ENCODE measurements at places on chromosomes 7 and 10.

DNA sequence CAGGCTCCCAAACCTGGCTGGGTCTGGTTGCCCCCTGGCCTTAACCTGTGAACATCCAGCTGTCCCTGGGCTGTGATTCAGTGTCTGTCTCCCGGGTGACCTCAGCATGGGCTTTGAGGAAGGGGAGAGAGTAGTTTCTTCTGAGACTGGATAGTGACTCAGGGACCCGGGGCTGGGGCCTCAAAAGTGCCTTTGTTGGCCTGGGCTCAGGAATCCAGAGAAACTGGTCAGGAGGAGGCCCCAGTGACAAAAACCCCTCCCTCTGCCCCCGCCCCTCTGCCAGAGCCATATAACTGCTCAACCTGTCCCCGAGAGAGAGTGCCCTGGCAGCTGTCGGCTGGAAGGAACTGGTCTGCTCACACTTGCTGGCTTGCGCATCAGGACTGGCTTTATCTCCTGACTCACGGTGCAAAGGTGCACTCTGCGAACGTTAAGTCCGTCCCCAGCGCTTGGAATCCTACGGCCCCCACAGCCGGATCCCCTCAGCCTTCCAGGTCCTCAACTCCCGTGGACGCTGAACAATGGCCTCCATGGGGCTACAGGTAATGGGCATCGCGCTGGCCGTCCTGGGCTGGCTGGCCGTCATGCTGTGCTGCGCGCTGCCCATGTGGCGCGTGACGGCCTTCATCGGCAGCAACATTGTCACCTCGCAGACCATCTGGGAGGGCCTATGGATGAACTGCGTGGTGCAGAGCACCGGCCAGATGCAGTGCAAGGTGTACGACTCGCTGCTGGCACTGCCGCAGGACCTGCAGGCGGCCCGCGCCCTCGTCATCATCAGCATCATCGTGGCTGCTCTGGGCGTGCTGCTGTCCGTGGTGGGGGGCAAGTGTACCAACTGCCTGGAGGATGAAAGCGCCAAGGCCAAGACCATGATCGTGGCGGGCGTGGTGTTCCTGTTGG, at the start of gene CLDN4:
TSS of gene CLDN4 (plus strand) at position 316 of the 903 bp plus-strand sequence. CDS start at position 522, 206 bp downstream.
- no peak for DNase-seq

- no peak for DNase-seq
These were observed 633.4 kb upstream of the LRRTM3 start for GRCh38 chr10:66292456-66292855.

GRCh38 chr7:121452389-121452788, 56.3 kb upstream of the FAM3C start:
- DNase-seq, result no peak

DNA sequence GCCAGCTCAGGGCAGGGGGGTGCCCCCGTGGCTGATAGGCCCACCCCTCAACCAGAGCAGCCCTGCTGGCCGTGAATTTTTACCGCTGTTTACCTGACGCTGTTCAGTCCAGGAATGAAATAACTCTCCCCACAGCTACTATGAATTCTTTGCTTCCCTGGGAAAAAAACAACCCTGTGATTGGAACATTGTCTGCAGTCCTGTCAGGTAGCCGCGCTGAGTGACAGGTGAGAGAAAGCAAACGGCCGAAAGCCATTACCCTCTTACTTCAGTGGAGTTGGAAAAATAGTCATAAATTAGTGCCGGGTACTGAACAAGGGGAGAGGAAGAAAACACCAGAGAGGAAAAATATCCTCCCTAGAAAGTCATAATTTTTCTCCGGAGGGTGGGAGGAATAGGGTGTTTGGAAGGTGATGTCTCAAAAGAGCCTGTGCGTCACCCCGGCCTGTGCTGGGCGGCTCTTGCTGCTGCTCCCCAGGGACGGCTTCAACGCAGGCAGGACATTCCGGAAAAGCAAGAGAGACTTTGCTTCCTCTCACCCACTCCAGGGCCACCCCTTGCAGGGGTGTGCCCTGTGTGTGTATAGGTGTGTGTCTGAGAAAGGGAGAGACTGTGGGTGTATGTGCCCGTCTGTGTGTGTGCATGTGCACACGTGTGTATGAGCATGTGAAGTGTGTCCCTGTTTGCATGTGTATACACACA, 69.0 kb downstream of the CDH23 start:
- DNase-seq, result no peak

GRCh38 chr7:17934612-17935240, 5.6 kb downstream of the SNX13 start:
- no peak for DNase-seq

- no peak for DNase-seq
These were observed 67.0 kb downstream of the PKD1L1 start for GRCh38 chr7:47881256-47881655.

GRCh38 chr7:112669306-112669705, 120.9 kb downstream of the TMEM168 start:
- DNase-seq, result no peak

Data from CD4-positive, alpha-beta T cell treated with Interleukin-6 at 100 ng/mL for 8 hours (primary cell).